ENCODE measurements at places on chromosomes 12 and 14.

DNA sequence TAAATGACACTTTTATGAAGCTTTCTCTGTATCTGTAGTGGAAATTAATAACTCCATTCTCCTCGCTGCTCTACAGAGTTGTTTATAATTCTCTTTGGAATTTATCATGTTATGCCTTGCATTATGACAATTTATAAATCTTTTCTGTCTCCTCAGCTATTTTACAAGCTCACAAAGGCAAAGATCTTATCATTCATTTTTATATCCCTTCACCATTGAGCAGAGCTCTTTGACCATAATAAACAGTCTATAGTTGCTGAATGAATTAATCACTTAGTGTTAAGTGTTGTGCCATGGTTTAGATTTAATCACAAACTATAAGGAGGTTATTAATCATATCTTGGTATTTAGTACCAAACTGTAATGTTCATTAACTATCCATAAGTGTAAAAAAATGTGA is 126.4 kb downstream of the NAV3 start:
- no peak for DNase-seq

- no peak for DNase-seq
Measured at GRCh38 chr12:59736359-59736758, 140.5 kb downstream of the SLC16A7 start.

DNA sequence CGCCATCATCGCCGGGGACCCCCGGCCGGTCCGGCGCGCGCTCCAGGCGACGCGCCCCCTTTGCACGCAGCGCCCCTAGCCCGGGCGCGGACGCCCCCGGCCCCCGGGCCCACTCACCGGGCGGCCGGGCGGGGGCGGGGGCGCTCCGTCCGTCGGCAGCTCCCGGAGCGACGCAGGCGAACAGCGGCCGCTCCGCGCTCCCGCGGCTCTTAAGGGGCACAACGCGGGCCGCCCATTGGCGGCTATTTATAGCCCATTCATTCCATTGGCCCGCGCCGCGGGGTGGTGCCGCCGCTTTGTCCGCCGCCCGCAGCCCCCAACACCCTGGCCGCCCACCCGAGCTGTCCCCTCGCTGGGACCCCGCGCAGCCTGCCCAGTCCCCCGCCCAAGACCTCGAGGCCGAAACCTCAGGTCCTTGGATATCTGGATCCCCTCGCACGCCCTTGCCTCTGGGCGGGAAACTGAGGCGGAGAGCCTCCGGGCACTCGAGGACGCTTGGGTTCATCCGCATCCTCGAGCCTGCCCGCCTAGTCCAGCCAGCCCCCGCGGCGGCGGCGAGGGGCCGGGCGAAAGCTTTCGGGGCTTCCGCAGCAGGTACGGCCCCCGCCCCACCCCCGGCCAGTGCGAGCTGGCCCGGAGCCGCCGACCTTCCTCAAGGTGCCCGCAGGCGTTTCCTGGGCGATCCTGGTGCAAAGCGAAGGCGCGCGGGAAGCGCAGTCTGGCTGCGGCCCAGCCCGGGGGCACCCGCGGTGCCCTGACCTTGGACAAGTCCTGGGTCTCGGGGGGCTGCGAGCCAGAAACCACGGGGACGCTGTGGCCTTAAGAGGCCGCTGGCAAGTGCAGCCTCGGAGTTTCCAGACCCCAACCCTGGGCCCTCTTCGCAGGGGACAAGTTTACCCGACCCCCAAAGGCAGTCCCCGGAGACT is at the start of gene CKB:
TSS of gene CKB (minus strand) at position 182 of the 926 bp plus-strand sequence. CDS start 337 bp downstream, outside the sequence.
- DNase-seq: no peak

DNA sequence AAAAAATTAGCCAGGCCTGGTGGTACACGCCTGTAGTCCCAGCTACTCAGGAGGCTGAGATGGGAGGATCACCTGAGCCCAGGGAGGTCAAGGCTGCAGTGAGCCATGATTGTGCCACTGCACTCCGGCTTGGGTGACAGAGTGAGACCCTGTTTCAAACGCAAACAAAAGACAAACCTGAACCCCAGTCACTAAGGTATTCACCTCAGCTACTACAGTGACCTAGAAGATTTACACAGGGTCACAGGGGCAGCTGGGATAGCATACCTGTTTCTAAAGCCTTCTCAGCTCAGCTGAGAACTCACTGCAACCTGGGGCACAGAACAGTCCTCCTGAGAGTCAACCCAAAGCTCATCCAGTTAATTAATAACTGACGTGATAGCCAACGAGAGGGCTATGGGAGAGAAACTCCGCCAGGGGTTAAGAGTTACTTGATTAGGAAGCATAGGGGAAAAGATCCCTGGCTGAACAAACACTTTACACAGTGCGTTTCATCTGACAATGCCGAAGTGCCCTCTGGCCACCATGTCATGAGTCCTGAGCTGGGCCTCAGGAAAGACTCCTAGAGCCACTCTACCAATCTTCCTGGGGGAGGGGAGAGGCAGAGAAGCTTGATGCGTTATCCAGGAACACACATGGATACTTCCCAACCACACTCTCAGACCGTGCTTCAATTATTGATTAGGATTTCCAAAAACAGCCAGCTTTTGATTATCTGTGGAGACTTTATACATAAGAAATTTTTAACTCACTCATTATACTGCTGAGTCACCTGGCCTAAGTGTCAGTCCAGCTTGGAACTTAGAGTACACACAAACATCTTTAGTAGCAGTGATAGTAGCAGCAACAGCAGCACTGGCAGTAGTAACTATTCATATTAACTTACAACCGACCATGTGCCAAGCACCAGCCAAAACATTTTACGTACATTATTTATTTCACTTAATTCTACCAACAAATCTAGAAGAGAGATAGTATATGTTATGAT is 48.2 kb downstream of the FOXN3 start:
- DNase-seq: peak; percentile 87

- DNase-seq: no peak
Measured at GRCh38 chr14:56959869-56960268, 149.6 kb upstream of the OTX2 start.

DNA sequence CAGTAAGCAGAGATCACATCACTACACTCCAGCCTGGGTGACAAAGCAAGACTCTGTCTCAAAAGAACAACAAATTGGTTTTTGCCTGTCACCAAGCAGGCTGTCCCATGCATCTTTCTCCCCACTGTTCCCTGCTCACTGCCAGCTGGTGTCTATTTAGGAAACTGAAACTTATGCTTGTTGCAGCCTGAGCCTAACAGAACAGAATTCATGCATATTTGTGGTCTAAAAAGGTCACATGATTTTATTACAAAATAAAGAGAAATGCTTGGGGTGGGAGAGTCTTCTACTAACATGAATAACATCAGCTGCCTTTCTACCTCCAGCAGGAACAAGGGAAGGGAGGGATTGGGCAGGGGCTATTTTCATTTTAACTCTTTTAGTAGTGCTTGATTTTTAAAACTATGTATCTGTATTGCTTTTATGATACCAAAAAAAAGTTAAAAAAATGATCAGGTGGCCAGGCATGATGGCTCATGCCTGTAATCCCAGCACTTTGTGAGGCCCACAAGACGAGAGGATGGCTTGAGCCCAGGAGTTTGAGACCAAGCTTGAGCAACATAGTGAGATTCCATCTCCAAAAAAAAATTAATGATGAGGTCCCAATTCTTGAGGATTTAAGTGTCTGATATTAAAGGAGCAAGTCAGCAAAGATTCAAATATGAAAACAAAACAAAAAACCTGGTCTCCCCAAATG is 923 bp downstream of the STAT2 start:
- DNase-seq: peak; percentile 24

DNA sequence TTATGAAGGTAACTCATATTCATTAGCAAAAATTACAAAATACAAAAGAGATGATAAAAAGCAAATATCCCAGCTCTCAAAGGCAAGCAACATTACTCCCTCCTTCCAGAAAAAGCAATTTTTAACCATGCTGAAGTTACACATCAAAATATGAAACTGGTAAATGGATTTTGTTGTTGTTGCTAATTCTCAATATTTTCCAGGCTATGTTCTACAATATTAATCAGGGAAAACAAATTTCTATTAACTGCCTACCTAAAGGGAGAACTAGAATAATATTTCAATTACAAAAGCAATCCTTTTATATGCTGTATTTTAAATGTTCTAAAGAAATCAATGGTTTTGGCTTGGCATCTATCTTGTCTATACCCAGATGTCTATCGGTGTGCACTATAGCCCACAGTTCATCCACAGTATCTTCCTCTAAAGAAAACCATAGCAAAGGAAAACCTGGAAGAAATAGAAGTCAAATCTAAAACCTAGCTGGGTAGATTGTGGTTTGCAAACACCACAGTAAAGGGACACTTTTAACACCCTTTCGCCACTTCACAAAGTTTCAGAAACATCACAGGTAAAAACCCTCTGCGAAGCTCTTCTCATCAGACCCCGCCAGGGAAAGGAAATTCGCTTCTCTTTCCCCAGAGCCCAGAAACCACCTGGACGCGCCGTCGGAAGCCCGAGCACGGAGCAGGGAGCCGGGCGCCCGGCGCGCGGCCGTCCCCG is 32.0 kb downstream of the TC2N start:
- DNase-seq: peak; percentile 46

GRCh38 chr14:53757732-53758131 is 198.9 kb downstream of the BMP4 start:
- no peak for DNase-seq

DNA sequence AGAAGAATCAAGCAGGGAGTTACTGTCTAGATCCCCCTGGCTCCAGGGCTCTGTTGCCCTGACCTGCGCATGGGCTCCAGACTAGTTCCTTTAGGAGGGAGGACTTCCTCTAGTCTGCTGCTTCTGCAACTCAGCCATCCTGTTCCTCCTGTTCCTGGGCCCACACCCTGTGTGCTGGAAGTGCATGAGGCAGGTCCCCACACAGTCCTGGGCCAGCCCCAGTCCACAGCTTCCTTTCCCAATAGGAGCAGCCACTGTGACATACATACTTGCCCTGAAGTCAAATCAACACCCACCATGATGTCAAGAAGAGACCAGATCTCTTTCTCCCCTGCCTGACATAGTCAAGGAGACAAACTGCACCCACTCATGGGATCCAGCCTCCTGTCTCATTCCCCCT is 1.3 kb downstream of the SDR9C7 start:
- no peak for DNase-seq

DNA sequence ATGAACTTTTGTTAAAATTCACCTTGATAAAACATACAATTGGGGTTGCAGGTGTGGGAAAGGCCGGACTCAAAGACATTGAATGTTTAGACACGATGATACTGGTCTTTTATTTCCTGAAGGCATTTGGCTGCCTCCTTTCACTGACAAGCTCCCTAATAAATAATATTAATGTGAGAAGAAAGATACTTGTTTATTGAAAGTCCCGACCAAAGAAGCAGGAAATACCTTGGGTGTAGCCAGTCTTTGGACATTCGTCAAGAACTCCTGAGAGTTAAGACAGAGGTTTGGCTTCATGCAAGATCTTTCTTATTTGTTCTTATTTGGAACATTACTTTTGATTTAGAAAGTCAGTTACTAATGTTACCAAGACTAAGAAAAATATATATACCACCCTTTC is 1133.8 kb upstream of the SEL1L start:
- no peak for DNase-seq

GRCh38 chr12:70070494-70071007 is 172.7 kb upstream of the CNOT2 start:
- peak; percentile 20 for DNase-seq

DNA sequence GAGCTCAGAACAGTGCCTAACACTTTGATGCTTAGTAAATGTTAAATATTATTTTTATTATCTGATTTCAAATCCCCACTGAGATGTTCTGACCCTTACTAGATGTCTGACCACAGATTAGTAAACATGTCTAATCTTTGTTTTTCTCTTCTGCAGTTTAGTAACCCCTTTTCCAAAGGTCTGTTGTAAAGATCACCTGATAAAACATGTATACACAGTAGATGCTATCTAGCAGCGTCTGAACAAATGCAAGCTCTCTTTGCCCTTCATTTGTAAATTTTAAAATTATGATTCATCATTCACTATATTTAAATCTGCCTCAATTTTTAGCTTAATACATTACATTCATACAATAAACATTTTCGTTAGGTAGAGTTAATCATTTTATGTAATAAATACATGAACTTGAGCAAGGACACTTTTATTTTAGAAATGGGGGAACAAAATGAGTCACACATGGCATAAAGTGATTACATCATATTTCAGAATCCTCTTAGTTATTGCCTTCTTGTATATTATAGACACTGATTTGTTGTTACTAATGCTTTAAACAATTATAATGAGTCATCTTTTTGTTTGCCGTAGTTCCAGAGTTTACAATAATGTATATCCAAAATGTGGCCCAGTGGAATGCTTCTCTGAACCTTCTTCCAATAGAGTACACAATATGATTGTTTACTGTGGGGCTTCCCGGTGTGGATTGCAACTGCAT is 1.7 kb upstream of the OR4K5 start:
- DNase-seq: no peak

DNA sequence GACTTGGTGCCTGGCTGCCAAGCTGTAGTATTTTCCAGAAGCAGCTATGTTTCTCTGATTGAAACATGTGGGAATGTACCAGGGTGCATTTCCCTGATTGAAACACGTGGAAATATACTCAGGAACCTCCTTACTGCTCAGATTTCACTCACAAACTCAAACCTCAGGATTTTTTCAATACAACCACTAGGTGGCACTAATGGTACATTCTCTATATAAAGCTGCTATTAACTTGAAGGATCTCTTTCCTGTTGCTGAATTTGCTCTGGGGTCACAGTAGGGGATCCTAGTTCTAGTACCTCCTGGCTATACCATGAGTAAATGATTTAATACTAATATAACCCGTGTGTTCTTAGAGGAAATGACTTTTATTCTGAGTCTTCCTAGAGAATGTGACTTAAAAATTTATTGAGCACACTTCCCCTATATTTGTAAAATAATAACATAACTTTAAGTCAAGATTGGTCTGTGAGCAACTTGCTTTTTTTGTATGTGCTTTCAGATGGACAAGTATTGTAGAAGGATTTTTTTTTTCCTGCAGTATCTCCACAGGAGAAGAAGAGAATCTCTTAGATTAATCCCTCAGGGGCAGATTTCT is 173.8 kb upstream of the MIS18BP1 start:
- peak; percentile 22 for DNase-seq

DNA sequence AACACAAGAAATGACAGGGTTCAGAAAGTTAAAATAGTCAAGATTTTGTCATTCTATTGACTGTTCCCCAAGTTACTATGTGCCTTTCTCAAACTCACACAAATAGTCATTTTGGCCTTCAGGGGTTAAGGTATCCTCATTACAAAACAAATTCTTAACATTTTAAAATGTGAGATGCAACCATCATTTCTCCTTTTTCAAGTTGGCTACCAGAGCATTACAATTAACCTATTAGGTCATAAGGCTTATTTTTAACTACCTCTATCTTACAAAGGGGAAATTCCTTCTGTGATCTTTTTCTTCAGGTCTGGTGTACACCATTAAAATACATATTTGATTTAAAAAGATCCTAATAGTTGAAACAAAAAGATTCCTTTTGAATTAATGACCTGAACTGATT is 61.2 kb downstream of the SLC38A1 start:
- no peak for DNase-seq

DNA sequence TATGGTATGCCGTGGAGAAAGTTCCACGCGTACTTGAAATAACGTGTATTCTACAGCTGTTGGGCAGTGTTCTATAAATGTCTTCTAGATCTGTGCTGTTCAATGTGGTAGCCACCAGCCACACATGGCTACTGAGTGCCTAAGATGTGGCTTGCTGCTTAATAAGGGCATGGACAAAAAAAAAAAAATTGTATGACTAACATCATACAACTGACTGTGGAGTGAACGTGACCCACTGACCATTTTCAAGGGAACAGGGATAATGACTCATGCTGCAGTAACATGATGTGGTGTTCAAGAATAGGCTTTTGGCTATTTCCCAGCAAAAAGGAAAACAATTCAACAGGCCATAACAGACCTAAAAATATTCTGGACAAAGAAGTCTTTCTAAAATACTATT is 13.0 kb downstream of the ATG14 start:
- DNase-seq: no peak

Measured in small intestine (tissue), 16 donors.